ENCODE measurements at places on chromosomes 6 and 20. TPM values are rescaled to one million over a fixed set of nuclear protein-coding genes. Genes with fewer than 3 reads are reported as not detected.

DNA sequence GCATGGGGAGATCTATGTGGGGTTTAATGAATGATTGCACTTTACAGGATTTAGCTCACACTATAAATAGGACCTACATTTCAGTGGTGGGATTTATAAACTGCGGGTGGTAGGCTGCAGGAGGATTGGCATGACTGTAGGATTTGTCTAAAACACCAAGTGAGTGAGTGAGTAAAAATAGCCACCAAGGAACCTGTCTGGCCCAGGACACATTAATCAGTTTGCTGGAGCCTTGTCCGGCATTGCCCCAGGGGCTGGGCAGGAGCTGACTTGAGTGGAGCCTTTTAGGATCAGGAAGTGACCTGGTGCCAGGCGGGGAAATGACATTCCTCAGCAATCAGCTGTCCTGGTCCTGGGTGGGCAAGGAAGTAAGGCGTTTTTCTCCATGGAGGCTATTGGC lies 278.7 kb upstream of the PRND start:
- H3K4me3 ChIP-seq: no peak overlapping the region
- no peaks in the 10 kb centered on the region for H3K4me1 ChIP-seq
- DNase-seq: no peak
- H3K36me3 ChIP-seq: no peaks in the 10 kb centered on the region
- no peak overlapping the region for H3K27ac ChIP-seq

Gene SIGLEC1
- total RNA-seq: not detected

- no peak overlapping the region for H3K4me3 ChIP-seq
- H3K36me3 ChIP-seq: no peaks in the 10 kb centered on the region
- DNase-seq: no peak
- no peak overlapping the region for H3K27ac ChIP-seq
- H3K4me1 ChIP-seq: no peaks in the 10 kb centered on the region
These were observed 158.2 kb upstream of the MCHR2 start for GRCh38 chr6:100152201-100152600.

DNA sequence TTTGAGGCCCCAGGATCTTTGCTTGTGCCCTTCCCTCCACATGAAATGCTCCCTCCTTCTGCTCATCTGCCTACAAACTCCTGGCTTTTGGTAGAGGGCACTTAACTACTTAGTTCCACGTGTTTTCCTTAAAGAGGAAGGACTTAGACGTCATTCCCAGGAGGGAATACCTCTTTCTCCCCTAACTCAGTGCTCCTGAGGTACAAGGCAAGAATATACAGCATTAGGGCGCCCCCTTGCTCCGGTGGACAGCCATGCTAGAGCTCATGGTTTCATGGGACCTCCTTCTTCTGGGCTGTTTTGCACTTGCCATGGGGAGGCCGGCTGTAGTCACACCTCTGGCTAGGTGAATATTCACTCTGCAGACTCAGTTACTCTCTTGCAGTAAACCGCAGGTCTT lies 93.8 kb upstream of the LY86 start:
- peak; percentile 22 for DNase-seq
- no peaks in the 10 kb centered on the region for H3K36me3 ChIP-seq
- peaks cover 7% of the 10 kb centered on the region for H3K4me1 ChIP-seq
- peaks cover 27% of the 10 kb centered on the region for H3K27me3 ChIP-seq

DNA sequence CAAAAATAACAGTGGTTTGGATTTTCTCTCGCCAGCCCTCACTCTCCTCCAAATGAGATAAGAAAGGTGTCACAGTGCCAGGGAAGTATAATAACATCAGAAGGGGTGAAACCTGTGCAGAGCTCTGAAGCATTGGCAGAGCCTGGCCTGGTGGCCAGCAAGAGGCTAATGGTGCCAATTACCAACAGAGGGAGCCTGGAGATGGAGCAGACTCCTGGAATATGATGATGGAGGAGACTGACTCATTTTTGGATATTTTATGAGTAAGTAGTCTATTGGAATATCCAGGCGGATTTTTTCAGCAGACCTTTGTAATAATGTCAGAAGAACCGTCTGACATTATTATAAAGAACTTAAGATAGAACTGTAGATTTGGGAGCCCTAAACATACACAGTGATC lies 442.6 kb upstream of the MARCKS start:
- no peaks in the 10 kb centered on the region for H3K4me1 ChIP-seq
- no peak overlapping the region for H3K4me3 ChIP-seq
- DNase-seq: no peak

DNA sequence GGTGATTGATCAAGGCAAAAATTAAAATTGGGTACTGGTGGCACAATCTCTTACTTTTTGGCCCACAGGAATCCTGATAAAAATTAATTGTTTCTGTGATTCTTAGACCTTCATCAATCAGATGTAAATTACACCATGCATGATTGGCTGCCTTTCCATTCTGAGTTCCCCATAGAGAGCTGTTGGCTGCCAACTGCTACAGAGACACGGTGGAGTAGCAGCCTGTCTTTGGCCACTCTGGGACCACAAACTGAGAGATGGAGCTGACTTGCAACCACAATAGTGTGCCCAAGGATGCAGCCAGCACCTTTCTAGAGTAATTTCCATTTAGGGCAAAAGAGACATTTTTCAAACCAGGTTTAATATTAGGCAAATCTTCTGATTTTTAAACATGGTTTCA lies 274.3 kb upstream of the MMS22L start:
- no peak overlapping the region for H3K27ac ChIP-seq
- DNase-seq: no peak
- no peaks in the 10 kb centered on the region for H3K27me3 ChIP-seq
- no peak overlapping the region for H3K4me3 ChIP-seq

GRCh38 chr6:138109042-138109997 lies 2.1 kb upstream of the PERP start:
- no peak overlapping the region for H3K4me3 ChIP-seq
- H3K36me3 ChIP-seq: no peaks in the 10 kb centered on the region
- peaks cover 31% of the 10 kb centered on the region for H3K4me1 ChIP-seq
- DNase-seq: peak; percentile 82
- peaks cover 50% of the 10 kb centered on the region for H3K27me3 ChIP-seq

- peak overlapping the region; percentile 89 for H3K27ac ChIP-seq
- H3K36me3 ChIP-seq: peaks cover 31% of the 10 kb centered on the region
- H3K27me3 ChIP-seq: peaks cover 5% of the 10 kb centered on the region
- DNase-seq: peak; percentile 39
- peaks cover 27% of the 10 kb centered on the region for H3K4me1 ChIP-seq
- H3K4me3 ChIP-seq: peak overlapping the region; percentile 88
These were observed 719 bp downstream of the SMPD2 start for GRCh38 chr6:109441069-109441816.

DNA sequence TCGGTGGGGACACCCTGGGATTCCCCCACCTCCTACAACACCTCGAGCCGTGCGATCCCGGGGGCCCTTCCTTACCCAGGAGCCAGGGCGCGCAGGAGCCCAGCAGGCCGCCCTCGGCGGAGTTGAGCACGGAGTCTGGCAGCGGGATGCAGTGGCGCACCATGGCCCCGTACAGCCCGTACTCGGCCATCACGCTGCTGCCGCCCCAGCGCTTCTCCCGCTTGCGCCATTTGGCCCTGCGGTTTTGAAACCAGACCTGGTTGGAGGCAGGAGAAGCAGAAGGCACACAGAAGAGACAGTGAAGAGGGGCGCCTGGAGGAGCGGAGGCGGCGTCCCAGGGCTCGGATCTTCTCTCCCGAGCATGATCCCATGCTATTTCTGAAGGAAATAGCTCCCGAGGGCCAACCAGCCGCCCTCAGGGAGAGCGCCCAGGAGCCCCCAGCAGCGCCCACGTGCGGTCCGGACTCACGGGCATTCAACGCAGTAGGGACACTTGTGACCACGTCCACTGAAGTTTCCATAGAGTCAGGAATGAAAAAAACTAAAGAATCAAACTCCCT lies 4.3 kb downstream of the VSX1 start:
- H3K4me1 ChIP-seq: peaks cover 9% of the 10 kb centered on the region
- no peak overlapping the region for H3K27ac ChIP-seq
- H3K4me3 ChIP-seq: no peak overlapping the region
- DNase-seq: no peak
- H3K36me3 ChIP-seq: no peaks in the 10 kb centered on the region

Gene PKIB
- 1.2 TPM for total RNA-seq

Gene ADGB
- total RNA-seq: not detected

DNA sequence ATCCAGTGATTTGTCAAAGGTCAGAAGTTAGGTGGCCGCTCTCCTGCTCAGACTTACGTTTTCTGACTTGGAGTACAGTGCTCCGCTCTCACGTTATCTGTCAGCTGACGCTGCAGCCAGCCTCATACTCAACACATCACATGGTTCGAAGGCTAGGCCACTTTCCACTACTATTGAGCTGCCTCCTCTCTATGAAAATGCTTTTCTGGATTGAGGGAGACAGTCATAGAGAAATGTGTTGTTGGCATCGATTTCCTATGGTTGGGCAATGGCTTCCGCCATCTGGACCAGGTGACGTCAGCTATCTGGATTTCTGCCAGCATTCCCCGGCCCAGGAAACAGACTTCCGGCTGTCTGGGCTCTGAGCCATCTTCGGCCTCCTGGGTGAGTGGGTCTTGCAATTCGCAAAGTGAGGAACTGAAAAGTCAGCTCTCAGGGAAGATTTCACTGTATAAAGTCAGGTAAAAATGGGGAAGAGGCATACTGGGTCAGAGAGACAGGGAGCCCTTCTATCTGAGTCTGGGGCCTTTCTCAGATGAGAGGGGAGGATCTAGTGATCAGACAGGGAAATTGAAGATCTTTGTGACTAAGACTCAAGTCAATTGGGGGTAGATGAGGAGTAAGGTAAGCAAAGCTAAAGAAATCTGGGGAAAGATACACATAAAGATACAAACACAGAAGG lies 37.5 kb upstream of the IER3 start:
- no peaks in the 10 kb centered on the region for H3K27me3 ChIP-seq
- no peak overlapping the region for H3K4me3 ChIP-seq
- peak overlapping the region; percentile 81 for H3K27ac ChIP-seq
- H3K36me3 ChIP-seq: peaks cover 11% of the 10 kb centered on the region
- no peak for DNase-seq

DNA sequence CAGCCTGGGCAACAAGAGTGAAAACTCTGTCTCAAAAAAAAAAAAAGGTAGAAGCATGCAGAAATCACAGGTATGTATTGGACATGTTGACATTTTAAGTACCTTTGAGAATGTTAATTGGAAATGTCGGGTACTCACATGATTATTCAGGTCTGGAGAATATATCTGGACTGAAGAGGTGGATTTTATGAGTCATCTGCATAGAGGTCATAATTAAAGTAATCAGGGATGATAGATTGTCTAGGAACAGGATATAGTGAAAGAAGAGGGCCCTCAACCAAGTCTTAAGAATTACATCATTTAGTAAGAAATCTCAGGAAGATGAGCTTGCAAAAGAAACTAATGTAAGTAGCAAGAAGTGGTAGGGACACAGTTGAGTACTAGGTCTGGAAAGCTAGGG lies 212.5 kb downstream of the UTRN start:
- H3K36me3 ChIP-seq: peaks cover 67% of the 10 kb centered on the region
- H3K27me3 ChIP-seq: no peaks in the 10 kb centered on the region
- peaks cover 18% of the 10 kb centered on the region for H3K4me1 ChIP-seq

DNA sequence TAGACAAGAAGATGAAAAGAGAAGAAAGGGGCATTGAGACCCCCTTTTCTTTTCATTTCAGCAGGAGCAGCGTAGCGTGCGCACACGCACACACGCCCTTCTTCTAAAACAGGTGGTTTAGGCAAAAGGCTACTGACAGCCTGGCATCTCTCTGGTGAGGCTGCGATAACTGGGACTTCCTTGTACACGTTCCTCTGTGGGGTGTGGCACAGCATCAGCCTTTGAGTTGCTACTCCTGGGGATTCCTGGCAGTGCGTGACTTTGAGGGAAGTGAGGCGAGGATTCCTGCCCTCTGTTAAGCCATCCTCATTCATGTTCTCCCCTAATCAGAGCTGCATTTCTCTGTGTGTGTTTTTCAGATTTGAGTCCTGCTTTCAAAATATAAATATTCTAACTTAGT lies 94.7 kb downstream of the TMEM170B start:
- no peaks in the 10 kb centered on the region for H3K27me3 ChIP-seq
- no peaks in the 10 kb centered on the region for H3K36me3 ChIP-seq

DNA sequence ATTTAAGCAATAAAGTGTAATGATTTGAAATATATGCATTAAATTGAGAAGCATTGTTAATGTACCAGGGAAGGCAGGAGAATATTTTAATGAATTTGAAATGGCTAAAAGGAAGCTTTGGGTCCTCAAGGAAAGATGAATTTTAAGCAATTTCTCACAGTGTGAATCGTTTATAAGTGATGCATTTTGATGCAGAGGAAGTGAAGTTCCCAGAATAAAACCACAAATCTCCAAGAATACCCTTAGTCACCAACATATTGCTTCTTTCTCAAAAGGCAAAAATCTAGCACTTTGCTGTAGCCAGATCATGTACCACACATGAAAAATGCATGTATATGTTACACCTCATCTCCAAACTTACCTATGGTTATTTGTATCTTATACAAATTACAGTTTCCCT lies 11.7 kb downstream of the TPD52L1 start:
- DNase-seq: no peak
- H3K36me3 ChIP-seq: no peaks in the 10 kb centered on the region
- H3K27me3 ChIP-seq: peaks cover 15% of the 10 kb centered on the region
- no peaks in the 10 kb centered on the region for H3K4me1 ChIP-seq
- no peak overlapping the region for H3K4me3 ChIP-seq

Data from activated CD4-positive, alpha-beta T cell treated with anti-CD3 and anti-CD28 coated beads, Interleukin-2, amount 10 ng/mL, durations not matched to agents 7 days and 5 days (primary cell).